ENCODE measurements at places on chromosomes 4 and X.

GRCh38 chr4:152456609-152457008 lies 79.3 kb downstream of the FBXW7 start:
- no peak for DNase-seq

- no peak for DNase-seq
Measured at GRCh38 chr4:177862541-177863176, 420.4 kb upstream of the AGA start.

GRCh38 chrX:154444755-154445246 lies 860 bp downstream of the FAM50A start:
- DNase-seq: no peak

GRCh38 chrX:10050481-10050880 lies 83.3 kb downstream of the CLDN34 start:
- no peak for DNase-seq

DNA sequence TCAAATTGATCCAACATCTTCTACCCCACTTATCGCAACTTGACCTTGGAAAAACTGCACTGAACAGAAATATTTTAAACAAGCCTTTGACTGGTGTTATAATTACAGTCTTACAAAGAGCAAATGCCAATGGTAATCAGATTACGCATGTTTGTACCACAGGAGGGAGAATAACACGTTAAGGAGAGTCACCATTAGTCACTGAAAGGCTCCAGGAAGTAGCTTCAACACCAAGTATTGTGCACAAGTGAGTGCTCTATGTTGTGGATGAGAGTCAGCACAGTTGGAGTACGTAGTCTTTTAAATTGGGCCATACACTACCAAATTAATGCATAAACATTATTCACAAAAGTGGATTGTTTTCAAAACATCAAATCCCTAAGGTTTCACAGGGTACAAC lies 1081.5 kb upstream of the TENM3 start:
- DNase-seq: no peak

GRCh38 chr4:169931964-169932363 lies 94.2 kb downstream of the MFAP3L start:
- DNase-seq: no peak

DNA sequence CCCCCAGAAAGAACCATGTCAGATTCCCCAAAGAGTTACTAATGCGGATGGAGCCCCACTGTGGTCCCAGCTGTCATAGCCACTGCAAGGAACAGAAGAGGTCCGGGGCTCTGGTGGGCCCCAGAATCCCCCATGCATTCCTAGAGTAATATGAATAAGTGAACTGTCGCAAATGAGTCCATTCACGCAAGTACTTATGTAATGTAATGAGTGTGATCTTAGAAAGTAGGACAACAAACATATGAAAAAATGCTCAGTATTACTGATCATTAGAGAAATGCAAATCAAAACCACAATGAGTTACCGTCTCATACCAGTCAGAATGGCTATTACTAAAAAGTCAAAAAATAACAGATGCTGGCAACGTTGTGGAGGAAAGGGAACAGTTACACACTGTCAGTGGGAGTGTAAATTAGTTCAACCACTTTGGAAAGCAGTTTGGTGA lies 141.5 kb upstream of the RBPJ start:
- no peak for DNase-seq

- DNase-seq: no peak
Measured at GRCh38 chr4:160352637-160353036, 1249.8 kb downstream of the RAPGEF2 start.

DNA sequence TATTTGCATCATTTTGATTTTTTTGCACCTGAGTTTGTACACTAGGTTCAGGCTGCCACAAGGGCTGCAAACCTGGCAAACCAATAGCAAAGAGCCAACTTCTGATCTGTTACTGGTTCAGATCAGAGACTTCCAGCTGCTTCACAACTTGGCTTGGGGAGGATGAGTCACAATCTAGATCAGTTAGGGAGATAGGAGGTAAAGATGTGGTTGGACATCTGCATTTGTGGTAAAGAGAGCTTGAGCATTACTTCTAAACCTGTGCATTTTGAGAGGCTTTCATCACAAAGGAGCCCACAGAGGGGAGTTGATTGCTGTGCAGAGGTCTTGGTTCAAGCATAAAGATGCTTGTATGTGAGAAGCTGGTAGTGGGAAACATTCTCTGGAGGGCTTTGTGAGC lies 34.5 kb downstream of the LINC00632 start:
- DNase-seq: no peak

DNA sequence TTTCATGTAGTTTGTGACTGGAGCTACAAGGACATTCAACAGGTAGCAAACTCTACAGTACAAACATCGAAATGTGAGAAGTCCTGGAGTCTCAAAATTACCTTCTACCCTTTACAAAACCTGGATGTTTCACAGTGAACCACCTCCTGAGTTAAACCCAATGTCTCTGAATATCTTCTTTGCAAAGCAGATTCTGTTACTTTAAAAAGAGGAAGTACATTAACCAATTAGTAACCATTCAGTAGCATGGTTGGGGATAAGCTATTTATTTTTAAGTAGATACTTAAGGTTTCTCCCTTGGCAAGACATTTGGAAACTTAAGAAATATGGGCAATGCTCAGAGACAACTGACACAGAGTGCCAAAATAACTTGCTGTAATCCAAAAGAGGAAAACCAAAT lies 371.9 kb upstream of the NWD2 start:
- no peak for DNase-seq

GRCh38 chr4:147793569-147794313 lies 61.9 kb downstream of the ARHGAP10 start:
- no peak for DNase-seq

DNA sequence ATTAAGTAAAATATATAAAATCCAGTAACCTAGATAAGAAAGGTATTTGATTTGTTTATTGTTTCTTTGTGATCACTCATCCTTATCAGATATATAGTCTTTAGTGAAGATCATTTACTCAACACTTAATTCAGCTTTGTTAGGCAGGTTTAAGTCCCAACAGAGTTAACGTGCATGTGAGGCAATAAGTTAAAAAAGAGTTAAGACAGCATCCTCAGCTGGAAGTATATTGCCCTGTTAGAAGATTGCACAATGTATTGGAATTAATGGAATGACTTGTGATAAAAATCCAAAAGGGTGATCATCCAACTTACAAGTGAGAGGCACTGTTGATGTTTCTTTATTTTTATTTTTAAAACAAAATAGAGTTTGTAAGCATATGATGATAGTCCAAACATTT lies 1162.1 kb downstream of the RAPGEF2 start:
- DNase-seq: no peak

DNA sequence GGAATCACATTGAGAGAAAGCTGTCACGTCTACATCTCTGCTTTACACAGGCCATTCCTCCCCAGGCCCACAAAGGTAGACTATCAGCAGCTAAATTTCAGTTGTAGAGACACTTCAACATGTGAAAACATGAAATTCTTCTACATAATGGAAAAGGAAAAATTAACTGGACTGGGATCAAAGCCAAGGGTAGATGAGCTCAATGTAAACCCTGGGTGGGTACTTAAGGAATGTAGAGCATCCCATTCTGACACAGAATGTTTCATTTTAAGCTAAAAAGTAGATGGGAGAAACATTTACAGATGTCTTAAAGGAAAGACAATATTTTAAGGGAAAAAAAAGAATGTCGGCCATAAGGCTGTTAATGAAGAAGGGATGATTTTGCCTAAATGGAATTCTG lies 51.3 kb upstream of the NPNT start:
- DNase-seq: no peak

DNA sequence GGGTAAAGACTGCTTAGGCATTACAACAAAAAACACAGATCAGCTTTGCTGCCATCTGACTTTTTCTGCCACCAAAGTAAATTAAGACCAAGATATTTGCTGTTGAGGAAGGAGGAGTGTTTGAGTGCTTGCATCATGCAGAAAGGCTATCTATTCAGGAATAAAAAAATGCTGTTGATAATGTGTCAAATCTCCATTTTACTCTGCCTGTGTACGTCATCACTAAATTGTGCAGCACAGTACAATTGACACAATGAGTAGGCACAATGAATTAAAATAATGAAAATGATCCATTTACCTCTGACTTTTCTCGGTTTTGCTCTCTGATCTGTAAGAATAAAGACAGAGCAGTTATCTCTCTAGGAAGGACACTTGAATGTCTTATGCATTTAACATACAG lies 56.3 kb downstream of the NKX6-1 start:
- DNase-seq: no peak

DNA sequence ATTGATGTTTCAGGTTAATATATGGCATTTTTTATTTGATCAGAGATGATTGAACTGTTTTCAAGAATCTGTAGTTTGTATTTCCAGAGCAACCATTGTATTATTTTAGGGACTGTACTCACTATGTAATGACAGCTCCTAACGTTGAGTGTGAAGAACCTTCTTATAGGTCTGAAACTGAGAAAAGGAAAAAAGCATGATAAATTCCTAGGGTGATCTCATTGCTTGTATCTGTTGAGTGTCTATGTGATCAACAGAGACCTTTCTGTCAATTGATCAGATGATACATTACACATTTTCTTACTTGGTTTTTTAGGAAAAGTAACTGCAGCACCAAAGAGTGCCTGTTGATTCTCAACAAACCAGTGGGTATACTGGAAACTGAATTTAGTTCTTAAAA lies 40.2 kb downstream of the SEC24B start:
- no peak for DNase-seq
